Activated naive CD4-positive, alpha-beta T cell treated with Interleukin-2 at 50 U/mL for 16 hours (primary cell): ENCODE measurements at places on chromosomes 2 and 18.

GRCh38 chr2:102025583-102026267 lies 34.0 kb downstream of the IL1R2 start:
- no peak for DNase-seq

GRCh38 chr2:85699325-85699724 lies 5.2 kb downstream of the GNLY start:
- no peak for DNase-seq

- no peak for DNase-seq
Observed at GRCh38 chr2:150705767-150706166, 218.3 kb upstream of the RND3 start.

DNA sequence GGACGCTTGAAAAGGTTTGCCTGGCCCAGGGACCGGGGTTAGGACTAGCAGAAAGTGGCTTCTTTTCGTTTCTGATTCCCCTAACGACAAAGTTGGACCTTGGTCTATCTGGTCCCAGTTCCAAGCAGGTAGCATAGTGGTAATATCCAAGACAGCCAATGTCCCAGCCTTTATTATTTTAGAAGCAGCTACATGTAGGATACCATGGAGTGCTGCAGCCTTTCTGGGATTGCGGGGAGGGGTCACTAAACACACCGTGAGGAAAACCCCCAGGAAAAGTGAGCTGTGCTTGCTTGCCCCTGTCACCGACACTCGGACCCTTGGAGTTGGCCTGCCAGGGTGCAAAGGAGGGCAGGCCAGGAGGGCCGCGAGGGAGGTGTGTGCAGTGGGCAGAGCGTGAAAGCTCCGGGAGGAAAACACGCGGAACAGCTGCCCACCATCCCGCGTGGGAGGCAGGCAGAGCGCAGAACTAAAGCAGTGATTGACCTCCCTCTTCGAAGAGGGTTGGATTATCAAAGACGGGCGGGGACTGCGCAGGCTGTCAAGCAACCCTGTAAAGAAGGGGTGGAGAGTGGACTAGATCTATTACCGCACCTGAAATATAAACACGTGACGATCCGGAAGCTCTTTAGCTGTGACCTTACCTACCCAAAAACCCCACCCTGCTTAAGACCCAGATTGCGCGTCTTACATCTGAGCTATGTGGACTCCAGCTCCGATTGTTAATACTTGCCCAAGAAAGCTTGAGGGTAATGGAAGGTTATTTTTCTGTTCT lies 624 bp upstream of the MAP4K3 start:
- DNase-seq: peak; percentile 39
